ENCODE measurements at places on chromosomes 16 and 17.

- DNase-seq: no peak
Measured at GRCh38 chr16:88921591-88921990, 55.1 kb upstream of the PABPN1L start.

DNA sequence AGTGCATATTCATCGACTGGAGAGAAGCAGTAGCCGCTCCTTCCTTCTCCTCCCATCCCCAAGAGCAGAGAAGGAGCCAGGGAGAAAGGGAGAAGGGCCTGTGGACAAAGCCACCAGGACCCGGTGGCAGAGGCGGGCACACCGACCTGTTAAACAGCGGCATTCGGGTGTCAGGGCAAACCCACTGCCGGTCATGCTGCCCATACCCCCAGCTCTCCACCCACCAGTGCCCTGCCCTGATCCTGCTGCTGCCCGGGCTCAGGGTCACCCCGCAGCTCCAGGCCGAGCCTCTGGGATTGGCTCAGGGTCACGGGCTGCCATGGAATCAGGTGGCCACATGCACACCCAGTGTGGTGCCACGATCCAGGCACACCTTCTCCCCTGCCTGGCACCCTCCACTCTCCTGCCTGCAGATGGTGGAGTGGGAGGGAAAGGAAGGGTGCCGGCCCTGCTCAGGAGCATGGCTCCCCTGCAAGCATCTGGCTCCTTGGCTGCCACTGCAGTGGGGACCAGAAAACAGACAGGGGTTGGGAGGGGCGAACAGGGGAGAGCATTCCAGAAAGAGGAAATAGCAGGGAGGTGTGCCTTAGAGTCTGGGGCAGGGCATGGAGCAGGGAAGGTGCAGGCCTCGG, 18.3 kb upstream of the RASD1 start:
- no peak for DNase-seq

DNA sequence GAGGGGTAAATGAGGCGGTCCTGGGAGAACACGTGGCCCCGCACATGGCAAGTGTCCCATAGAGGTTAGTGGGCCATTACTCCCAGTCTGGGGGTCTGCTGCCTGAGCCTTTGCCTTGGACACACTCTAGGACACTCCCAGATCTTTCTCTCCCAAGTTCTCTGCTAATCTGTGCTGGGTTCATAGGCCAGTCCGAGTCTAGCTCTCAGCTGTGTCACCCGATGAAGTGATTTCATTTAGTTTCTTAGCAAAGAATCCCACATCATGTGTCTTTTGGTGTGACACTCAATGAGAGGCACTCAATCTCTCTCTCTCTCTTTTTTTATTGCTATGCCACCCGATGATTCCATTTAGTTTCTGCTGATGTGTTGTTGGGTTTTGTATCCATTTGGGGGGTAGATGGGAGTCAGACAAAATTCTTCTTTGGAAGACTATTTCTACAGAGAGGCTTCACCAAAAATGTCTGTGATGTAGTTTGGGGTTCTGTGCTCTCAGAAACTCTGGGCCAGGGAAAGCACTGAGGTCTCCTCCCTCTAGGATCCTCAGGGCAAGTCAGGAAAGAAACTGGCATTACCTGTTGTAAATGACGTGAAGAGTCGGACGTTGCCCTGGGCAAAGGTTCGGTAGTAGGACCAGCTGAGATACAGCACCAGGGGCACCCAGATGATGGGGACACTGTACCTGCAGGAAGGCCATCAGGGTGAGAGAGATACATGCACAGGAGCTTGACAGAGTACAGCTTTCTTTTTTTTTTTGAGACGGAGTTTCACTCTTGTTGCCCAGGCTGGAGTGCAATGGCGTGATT, 25.2 kb upstream of the MLKL start:
- DNase-seq: no peak

DNA sequence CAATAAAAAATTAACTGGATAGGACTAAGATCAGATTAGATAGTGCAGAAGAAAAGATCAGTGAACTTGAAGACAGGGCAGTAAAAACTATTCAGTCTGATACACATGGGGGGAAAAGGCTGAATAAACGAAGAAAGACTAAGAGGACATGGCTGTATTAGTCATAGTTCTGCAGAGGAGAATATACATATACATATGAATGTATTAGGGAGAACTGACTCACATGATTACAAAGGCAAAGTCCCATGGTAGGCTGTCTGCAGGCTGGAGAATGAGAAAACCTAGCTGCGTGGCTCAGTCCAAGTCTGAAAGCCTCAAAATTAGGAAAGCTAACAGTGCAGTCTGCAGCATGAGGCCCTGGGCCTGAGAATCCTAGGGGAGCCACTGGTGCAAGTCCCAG, 98.2 kb upstream of the GNAO1 start:
- no peak for DNase-seq

GRCh38 chr16:78591682-78592103, 492.2 kb downstream of the WWOX start:
- no peak for DNase-seq

GRCh38 chr17:64736804-64737492, 74.8 kb upstream of the SMURF2 start:
- DNase-seq: no peak

GRCh38 chr16:84663433-84664101, 15.3 kb downstream of the KLHL36 start:
- DNase-seq: no peak

- no peak for DNase-seq
Measured at GRCh38 chr17:66455060-66455459, 152.6 kb downstream of the PRKCA start.

- DNase-seq: no peak
Measured at GRCh38 chr17:4872786-4873185, 26.6 kb upstream of the C17orf107 start.

DNA sequence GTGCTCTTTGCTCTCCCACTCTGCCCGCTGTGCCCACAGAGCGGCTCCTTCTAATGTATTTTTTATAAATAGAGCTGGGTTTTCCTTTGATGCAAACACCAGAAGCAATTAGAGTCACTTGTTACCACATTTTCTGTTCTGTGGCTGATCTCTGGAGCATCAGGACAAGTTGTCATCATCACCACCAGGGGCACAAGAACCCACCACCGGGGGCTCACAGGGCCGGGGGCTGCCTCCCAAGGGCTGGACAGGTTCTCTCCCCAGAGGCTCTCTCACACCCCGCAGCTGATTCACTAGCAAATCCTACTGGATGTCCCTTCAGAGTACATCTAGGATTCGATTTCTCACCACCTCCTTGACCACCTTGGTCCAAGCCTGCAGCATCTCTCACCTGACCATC, 18.5 kb downstream of the C16orf82 start:
- DNase-seq: no peak

GRCh38 chr16:10675216-10675615, 19.5 kb downstream of the TEKT5 start:
- DNase-seq: no peak
